ENCODE measurements at places on chromosomes 7 and 10.

- no peak for DNase-seq
Measured at GRCh38 chr10:3936422-3937040, 151.5 kb upstream of the KLF6 start.

DNA sequence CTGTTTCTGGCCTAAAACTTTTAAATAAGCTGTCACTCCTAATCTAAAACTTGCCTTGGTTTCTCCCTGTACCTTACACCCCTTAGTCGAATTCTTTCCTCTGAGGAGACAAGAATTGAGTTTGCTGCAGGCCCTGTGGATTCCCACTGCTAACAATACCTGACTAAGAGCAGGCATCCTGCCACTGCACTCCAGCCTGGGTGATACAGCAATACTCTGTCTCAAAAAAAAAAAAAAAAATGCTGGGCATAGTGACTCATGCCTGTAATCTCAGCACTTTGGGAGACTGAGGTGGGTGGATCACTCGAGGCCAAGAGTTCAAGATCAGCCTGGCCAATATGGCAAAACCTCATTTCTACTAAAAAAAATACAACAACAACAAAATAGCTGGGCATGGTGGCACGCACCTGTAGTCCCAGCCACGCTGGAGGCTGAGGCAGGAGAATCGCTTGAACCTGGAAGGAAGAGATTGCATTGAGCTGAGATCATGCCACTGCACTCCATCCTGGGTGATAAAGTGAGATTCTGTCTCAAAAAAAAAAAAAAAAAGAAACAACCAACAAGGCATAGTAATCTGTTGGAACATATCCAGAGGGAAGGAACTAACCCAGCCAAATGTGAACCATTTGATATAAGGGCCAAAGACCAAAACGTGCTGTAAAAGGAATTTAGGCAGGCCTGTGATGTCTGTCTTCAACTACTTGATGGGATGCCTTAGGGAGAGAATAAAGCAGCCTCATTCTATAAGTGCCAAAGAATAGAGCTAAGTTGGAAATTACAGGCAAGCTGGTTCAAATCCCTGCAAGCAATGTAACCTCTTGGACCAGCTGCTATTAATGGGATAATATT, 732.7 kb upstream of the AUTS2 start:
- DNase-seq: no peak

- no peak for DNase-seq
Measured at GRCh38 chr7:20183086-20183485, 34.1 kb downstream of the MACC1 start.

GRCh38 chr10:89867964-89868363, 166.6 kb downstream of the KIF20B start:
- DNase-seq: no peak

GRCh38 chr10:80771902-80772555, 234.3 kb downstream of the SH2D4B start:
- DNase-seq: no peak

DNA sequence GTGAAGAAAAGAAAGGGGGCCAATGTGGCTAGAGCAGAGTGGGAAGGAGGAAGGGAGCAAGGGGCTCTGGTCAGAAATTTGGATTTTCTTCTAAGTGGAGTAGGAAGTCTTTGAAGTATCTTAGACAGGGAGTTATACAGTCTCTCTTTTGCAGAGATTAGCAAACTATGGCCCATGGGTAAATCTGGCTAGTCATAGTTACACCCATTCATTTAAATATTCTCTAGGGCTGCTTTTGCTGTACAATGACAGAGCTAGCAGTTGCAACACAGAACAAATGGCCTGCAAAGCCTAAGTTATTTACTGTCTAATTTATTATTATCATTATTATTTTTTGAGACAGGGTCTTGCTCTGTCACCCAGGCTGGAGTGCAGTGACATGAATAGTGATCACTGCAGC, 10.5 kb upstream of the LAMB4 start:
- no peak for DNase-seq

DNA sequence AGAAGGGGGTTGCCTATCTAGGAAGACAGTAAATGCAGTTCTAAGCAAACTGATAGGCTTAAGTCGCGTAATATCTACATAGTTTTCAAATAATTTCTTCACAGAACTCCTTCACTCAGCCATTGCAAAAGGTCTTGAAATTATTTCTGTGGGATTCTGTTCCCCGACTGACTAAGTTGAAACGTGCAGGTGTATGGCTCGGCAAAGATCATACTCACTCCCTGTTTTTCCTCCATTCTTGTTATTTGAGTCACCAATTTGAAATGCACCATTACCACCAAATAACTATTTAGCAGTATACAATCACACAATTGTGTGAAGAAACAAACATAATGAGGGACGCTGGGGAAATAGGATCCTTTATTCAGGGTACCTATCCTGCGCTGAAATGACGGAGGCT, 771.1 kb downstream of the GATA3 start:
- no peak for DNase-seq

GRCh38 chr7:79227044-79227443, 226.4 kb downstream of the MAGI2 start:
- DNase-seq: peak; percentile 1

DNA sequence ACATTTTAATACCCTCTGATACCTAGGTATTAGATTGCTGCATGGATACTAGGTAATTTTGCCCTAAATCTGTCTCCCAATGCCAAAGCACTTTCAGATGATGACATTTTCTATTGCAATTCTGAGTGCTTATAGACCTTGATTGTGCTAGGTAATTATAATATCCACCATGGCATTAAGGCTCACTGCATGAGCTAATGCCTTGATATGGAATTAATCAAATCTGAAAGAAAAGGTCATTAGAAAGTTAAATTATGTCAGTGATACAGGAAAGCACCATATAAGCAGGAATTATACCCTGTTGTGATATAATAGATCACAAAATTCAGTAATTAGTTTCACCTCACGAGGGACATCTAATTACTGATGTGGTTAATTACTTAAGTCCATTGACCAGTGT, 521.4 kb downstream of the DNAJB9 start:
- DNase-seq: no peak

DNA sequence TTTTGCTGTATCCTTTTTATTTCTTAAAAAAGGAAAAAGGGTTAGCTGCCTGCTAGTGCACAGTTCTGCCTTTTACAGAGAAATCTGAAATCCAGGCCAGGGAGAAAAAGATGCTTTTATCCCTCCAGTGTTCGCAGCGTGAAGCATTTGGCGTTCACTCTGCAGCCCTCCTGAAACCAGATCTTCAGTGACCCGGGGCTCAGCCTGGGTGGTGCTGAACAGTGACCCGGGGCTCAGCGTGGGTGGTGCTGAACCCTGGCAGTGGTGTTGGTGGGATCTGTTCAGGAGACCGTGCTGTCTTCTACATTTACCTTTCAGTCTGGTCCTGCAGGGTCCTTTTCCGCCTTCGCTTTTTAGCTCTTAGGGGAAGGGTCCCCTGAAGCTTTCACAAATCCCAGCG, 164.7 kb upstream of the KLF6 start:
- no peak for DNase-seq

DNA sequence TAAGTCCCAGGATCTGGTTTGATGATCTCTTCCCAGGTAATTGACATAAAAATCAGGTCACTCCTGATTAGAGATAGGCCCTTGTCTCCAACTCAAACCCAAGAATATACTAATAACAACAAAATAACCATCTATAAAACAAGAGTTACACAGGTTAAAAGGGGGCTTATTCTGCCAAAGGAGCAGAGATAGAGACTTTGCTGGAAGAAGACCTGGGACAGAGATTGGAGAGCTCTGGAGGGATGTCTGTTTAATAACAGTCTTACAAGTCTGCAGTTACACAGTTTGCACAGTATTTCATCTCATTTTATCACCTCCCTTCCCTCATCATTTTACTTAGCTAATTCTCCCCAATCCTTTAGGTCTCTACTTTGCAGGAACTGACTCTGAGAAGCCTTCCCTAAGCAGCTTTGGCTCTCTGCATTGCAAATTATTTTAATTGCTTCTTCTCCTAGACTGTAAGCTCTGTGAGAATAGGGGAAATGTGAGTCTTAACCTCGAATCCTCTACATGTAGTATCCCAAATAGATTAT, 3.7 kb upstream of the ZNF438 start:
- DNase-seq: no peak

- no peak for DNase-seq
Measured at GRCh38 chr10:61542596-61542995, 89.4 kb upstream of the TMEM26 start.

DNA sequence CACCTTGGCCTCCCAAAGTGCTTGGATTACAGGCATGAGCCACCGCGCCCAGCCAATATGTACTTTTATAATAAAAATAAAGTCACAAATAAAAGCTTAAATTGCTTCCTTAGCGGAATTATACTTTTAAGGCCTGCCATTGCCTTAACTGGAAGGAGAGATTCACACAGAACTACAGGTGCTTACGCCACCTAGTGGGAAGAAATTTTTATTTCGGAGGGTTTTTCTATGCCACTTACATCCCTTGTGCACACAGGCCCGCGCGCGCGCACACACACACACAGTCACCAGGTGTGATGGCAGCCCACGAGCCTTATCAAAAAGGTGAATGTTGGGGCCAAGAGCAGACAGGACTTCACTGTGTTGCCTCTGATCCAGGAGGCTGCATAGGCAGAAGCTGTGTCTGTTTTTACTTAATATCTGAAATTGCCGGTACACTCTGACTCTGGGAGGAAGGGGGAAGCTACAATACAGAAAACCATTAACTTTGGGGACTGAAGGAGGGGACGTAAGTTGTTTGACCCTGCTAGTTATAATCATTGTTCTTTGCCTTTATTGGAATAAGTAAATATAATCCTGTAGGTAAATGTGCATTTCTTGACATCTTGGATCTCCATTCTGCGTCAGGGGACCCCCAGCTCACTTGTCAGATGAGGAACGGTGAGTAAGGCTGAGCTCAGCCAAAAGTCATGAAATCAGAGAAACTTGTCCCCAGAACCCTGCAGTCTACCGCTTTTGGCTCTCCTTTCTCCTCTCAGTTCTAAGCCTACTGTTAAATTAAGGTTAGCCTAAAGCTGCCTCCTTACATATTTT, 87.1 kb downstream of the SLC16A9 start:
- DNase-seq: no peak

- no peak for DNase-seq
Measured at GRCh38 chr10:109959259-109960145, 36.2 kb upstream of the XPNPEP1 start.

DNA sequence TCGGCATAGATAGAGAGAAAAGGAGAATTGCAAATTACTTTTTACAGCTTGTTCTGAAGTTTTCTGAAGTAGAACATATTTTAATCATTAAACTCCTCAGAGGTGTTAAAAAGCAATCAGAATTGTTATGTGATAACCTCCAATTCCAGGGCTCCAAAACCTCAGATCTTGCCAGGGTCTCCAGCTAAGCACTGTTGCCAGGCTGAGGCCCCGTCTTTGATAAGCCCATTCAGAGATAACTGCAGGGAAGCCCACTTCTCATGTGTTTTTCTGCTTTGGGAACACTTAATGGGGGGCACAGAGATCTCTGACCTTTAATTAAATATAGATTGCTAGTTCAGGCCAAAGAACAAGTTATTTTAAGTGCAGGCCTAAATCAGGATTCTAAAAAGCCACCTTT, 40.4 kb downstream of the GFRA1 start:
- no peak for DNase-seq

DNA sequence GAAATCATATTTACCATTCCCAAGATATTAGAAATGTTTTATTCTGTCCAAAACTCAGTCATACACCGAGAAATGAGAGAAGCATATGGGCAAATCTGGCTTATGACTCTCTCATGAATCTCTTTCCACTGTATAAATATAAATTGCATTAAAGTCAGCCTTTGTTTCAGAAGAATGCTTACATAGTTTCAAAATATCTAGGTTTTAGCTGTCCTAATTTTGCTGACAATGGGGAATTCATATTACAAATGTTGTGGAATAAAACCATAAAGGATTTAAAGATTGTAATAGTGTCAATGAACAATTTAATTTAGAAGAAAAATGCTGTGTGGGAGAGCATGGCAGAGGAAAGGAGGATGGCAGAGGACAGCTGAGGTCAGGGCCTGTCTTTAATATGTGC, 185.0 kb upstream of the THSD7A start:
- no peak for DNase-seq

DNA sequence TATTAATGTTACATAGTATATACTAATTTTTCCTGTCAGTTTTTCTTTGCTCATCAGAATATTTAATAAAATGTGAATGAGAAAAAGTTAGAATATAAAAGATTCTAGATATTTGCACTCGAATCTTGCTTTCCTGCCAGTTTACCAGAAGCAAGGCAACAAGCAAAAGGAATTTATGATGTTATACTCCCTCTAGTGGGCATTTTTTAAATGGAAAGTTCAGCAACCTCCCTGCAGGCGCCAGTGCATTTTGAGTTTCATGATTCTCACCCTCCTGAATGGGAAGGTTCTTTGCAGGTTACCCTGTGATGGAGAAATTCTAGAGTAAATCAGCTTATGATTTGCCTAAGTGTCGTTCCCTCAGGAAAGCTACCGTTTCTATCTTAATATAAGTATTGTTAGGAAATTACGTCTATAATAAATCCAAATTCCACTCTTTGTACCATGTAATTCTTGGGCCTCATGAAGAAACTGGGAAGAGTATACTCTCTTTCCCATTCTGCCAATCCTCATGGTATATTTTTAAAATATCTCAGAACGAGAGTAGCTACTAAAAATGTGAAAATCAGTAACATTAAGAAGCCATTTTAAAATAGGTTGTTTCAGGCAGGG, 350.0 kb downstream of the CRPPA start:
- no peak for DNase-seq

- no peak for DNase-seq
Measured at GRCh38 chr7:44372560-44373417, 47.4 kb upstream of the CAMK2B start.

- DNase-seq: no peak
Measured at GRCh38 chr10:112949143-112949823, 764 bp upstream of the TCF7L2 start.

GRCh38 chr10:101552442-101552841, 35.6 kb downstream of the POLL start:
- DNase-seq: no peak

GRCh38 chr10:7962592-7962991, 91.9 kb upstream of the GATA3 start:
- no peak for DNase-seq

- DNase-seq: no peak
Measured at GRCh38 chr7:64874114-64874513, 29.0 kb upstream of the ZNF273 start.

GRCh38 chr7:106768324-106768751, 96.7 kb upstream of the PIK3CG start:
- no peak for DNase-seq

DNA sequence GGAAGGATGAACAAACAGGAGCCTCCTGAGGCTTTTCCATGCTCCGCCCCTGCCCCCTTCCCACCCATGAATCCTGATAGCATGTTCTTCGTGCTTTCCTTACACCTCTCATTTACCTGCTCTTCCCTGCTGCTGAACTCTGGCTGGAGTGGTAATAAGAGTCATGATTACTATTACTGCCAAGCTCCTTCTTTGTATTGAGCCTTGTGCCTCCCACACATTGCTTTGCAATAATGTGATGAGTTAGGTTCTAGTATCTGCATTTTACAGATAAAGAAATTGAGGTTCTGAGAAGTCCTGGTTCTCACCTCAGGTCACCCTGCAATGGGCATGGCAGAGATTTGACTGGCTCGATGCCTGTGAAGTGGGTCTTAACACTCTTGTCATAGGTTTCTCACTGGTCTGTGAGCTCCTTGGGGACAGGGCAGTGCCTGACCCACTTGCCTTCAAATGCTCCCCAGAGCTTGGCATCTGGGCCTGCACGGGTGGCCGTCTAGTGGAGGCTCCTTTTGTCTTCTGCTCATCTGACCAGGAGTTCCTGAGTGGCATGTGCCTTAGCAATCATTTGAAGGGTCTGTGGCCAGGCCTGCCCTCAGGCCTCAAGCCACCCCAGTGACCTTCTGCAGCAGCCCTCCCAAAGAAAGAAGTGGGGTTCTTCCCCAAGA, 309.2 kb upstream of the ZMIZ1 start:
- DNase-seq: no peak

Data from skeletal muscle cell (primary cell).